ENCODE measurements at places on chromosomes 12 and 14.

DNA sequence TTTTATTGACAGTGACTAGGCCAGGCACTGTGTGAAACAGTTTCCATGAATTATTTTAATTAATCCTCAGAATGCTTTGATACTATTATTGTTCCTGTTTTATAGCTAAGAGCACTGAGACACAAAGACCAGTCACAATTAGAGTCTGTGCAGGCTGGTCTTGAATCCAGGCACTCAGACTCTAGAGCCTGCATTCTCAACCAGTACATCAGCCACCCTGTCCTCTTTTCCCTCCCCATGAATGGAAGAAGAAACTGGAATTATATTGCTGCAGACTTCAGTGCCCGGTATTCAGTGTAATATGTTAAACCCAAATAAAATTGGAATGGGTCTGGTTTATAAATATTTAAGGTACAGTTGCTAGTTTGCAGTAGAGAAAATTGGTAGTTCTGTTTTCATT lies 303.0 kb upstream of the RGS6 start:
- no peak for DNase-seq

GRCh38 chr14:71354801-71355200 lies 447.5 kb downstream of the PCNX1 start:
- no peak for DNase-seq

- no peak for DNase-seq
Observed at GRCh38 chr12:2666411-2666810, 128.4 kb upstream of the FKBP4 start.

DNA sequence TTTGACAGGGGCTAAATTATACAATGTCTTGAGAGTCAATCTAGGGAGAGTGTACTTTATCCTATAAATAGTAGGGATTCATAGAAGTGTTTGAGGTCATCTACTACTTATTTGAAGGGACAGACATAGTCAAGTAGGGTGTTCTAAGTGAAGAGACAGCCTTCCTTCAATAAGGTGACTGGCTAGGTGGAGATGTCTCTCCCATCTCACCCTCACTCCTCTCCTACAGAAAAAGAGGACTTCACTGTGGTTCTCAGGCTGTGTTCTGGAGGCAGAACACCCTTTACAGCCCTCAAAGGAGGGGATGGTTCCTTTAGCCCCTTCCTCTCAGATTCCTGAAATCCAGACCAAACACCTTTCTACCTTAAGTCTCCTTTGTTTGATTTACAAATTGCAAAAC lies 2.8 kb upstream of the NFE2 start:
- DNase-seq: no peak

DNA sequence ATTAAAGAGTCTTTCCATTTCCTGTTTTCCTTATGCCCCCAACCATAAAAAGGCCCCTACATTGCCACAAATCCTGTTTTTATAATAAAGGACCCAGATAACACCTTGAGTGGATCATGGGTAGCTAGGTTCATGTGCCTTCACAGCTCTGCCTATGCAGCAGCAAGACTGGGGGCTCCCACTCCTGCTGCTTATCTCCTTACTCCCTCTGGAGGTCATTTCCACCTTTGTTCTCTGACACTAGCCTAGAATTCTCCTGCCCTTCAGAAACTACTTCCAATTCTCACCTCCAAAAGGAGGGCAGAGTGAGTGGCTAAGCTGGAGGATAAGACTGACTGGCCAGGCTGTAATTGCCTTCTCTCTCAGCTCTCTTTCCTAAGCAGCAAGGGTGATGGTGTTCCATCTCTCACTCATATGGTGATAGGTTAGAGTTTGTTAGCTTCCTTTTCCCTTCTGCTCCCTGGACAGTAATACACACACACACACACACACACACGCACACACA lies 20.0 kb upstream of the STAC3 start:
- DNase-seq: no peak

DNA sequence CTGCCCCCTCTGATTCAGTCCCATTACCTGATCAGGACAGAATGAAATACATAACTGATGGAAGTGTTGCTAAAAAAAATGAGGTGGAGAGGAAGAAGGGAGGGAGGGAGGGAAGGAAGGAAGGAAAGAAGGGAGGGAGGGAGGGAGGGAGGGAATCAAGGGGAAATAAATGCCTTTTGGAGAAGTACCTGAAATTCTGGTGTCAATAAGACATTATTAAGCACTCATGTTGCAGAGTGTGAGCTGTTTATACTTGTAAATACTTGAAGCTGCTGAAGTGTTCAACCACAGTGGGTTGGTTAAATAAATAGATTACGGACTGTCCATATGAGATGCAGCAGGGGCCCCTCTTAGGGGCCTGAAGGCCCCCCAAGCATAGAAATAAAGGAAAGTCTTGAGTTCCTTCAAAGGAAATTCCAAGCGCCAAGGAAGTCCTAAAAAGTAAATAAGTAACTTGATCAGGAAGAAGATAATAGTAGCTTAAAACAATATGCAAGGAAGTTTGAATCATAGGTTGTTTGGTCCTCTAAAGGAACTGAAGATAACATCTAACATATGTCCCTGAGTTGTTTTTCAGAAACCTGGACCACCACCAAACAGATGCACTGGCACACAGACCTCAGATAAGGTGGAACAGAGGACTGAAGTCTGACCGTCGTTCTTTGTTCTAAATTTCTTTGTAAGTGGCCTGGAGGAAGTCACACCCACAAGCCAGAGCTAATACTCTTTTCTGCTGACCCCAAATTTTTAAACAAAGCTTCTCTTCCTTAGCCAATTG lies 110.8 kb downstream of the SEC23A start:
- no peak for DNase-seq

DNA sequence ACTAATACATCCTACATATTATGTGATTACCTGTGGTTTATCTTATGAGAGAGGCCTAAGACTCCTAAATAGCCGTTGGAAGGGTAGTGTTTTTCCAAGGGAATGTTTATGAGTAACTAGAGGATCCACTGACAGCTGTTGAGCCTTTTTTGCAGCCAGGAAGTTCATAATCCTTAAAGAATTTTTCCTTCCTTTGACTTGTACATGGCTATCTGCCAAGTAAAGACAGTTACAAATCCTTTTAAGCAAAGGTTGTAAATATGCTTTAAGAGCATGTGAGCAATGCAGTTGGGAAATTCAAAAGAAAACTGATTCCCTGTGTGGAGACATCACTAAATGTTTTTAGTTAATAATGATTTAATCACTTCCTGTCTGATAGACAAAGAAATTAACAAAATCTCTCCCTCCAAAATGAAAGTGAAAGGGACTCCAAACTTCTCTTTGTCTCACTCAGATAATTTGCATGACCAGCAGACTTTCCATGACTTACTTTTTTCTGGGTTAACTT lies 333.8 kb downstream of the PDZRN4 start:
- no peak for DNase-seq
